ENCODE measurements at places on chromosomes 5 and 9. TPM values are rescaled to one million over a fixed set of nuclear protein-coding genes. Genes with fewer than 3 reads are reported as not detected.

- no peak for DNase-seq
These were observed 155.8 kb downstream of the MYO10 start for GRCh38 chr5:16780325-16780724.

DNA sequence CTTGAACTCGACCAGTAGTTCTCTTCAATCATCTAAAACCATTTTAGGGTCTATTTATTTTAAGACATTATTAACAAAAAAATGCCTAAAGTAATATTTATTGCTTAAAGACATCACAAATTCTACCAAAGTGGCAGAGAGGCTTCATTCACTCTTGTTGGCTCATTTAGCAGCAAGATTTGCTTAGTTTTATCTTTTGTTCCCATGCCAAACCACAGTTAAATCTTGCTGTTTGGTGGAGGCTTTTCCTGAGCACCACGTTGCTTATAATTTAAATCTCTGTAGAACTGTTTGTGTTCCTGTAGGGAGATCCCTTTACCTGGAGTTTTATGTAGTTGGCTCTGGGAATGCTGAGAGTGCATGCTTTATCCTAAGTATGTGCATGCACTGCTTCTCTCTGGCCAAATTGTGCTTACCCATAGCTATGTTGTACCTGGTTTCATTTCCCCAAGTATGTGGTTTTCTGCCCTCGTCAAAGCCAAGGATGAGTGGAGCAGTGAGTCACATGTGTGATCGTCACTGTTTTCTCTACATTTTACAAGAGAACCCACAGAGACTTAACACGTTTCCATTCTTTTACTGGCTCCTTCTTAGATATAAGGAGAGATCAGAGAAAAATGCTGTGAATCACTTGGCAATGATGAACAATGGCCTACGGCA lies 42.1 kb upstream of the MAST4 start:
- no peak for DNase-seq

- DNase-seq = no peak
These were observed 20.1 kb downstream of the NFIB start for GRCh38 chr9:14293801-14294200.

DNA sequence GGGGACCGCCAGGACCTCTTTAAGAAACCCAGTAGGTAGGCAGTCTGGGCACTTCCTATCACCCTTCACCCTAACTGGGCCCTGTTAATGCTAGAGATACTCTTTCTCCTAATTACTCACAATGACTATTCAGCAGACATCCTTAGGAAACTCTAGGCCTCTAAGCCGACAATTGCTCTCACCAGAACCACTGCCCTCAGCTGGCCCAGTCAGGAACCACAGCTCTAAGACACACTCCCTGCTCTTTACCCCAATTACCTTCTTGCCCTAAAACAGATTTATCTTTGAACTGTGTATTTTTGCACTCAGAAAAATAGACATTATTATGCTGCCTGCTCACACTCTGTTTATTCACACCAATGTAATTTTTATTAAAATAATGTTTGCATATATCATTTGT lies 432.6 kb upstream of the SLC30A5 start:
- DNase-seq = no peak

Gene GBGT1
- 27.9 TPM for total RNA-seq

GRCh38 chr5:151139015-151139414 lies 18.6 kb downstream of the ANXA6 start:
- DNase-seq = no peak

DNA sequence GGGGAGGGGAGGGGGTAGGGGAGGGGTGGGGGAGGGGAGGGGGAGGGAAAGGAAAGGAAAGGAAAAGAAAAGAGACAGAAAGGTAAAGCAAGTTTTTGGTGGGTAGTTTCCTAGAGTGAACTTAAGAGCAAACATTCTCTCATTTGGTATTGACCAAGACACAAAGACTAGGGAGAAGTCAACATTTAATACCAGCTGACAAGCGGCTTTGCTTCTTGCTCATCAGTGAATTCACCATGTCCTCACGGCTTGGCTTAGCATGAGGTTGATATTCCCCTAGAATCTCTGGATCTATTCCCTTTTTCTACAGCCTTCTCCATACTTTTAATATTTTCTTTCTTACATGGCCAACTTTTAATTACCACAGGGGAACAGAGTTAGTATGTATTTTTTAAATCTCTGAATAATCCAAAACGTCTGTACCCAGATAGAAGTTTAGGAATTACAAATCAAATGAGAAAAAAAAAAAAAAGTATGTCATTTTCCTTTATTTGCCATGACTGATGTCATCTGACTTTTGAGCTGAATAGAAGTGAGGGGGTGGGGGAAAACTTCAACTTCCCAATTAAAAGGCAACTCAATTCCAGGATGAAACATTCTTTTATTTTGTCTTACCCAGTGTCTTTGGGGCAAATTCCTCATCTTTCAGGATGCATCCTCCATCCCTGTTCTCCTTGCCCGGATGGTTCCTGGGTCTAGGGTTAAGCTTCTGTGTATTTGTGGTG lies 40.1 kb upstream of the GLIS3 start:
- DNase-seq = no peak

DNA sequence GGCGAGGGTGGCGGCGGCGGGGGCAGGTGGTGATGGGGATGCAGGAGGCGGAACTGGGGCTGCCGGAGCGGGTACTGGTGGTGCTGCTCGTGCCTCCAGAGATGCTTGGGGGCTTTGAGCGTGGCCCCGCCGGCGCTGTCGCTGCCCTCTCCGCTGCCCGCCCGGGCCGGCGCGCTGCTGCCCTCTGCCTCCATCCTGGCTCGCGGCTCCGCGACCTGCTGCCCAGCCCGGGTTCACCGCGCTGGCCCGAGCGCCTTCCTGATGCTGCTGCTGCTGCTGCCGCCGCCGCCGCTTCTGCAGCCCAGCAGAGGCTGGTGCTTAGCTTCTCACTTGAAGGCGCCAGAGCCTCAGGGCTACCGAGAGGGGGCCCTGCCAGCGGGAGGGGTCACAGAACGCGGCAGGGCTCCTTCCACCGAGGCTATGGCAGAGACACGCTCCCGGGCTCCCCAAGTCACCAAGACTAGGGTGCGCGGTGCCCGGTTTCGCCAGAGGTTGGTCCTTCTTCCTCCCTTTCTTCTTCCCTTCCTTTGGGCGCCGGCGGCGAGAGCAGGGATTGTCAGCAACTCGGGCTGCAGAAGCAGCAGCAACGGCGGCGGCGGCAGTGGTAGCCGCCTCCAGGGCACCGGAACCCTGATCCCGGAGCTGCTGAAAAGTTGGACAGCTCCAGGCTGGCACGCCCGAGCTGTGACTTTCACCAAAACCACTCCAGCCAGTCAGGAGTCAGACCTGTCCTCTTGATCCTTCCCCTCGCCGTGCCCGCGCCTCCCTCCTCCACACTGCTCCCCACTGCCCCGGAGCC lies at the start of gene PDE4D:
TSS of gene PDE4D (minus strand) at position 298 of the 799 bp plus-strand sequence.
- DNase-seq = no peak

GRCh38 chr9:15576350-15577050 lies 23.7 kb downstream of the CCDC171 start:
- DNase-seq = no peak

Gene CCNJL
- total RNA-seq = 5.4 TPM

Gene IL7R
- 23.8 TPM for total RNA-seq

DNA sequence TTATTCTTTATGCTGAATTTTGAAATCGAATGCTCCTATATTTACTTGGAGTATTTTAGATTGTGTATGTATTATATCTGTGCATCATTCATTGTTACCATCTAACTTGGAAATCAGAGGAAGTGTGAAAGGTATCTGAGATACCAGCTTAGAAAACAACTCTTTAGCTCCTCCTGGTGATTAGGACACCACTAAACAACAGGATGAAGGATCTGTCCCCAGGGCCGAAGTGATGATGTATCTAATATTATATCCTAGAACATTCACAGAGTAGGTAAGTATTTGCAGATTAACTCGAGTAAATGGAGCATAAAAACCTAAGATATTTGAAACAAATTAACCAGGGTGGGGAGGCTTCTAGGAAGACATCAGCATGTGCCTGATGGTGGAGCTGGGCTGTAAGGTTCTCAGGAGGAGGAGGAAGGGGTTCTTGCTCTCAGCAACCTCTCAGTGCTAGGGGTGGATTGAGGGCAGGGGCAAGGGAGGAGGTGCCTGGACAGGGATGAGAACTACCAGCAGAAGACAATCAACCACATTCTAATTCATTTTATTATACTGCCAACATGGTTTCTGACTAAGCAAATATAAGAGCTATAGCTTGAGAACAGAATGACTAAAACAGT lies 2.6 kb upstream of the NFIL3 start:
- DNase-seq = no peak

Gene ALDH1A1
- total RNA-seq = 119 TPM

GRCh38 chr5:97728920-97729319 lies 545.9 kb upstream of the RIOK2 start:
- DNase-seq = no peak

- no peak for DNase-seq
These were observed 107.6 kb upstream of the PITX1 start for GRCh38 chr5:135141303-135142268.

Gene F2R
- total RNA-seq = 8.5 TPM

Gene MYMK
- total RNA-seq = not detected

Gene PCA3
- total RNA-seq = not detected

Gene PKD2L2
- total RNA-seq = not detected

DNA sequence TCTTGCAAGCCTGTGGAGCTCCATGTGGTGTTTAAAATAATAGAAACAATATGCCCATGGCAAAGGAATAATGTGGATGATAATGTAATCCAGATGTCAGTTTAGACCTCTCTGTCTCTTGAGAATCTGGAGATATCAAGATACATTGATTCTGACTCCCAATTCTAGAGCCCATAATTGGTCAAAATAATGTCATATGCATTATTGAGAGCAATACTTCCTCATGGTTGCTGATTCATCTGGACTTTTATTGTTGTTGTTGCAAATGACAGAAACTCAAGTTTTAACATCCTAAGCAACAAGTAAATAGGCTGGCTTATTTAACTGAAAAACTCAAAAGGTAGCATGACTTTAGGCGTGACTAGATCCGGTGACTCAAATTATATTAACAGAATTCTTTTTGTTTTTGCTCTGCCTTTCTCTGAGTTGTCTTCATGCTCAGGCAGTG lies 152.1 kb downstream of the PCSK1 start:
- no peak for DNase-seq

Gene MOB3B
- 11.5 TPM for total RNA-seq

Gene SLC38A9
- 13.2 TPM for total RNA-seq

GRCh38 chr5:137286025-137286610 lies 213.0 kb downstream of the SPOCK1 start:
- DNase-seq = no peak
